Renal cortex interstitium (tissue), 15 donors: ENCODE measurements at places on chromosomes 16 and 17. TPM values are rescaled to one million over a fixed set of nuclear protein-coding genes. Genes with fewer than 3 reads are reported as not detected.

- no peak for DNase-seq
Observed at GRCh38 chr17:81108220-81108619, 57.1 kb upstream of the PVALEF start.

GRCh38 chr16:69108905-69109252 is 3.4 kb downstream of the HAS3 start:
- DNase-seq = no peak

- no peak for DNase-seq
Observed at GRCh38 chr16:50306287-50306686, 39.9 kb downstream of the ADCY7 start.

GRCh38 chr16:81905277-81905676 is 106.0 kb downstream of the SDR42E1 start:
- no peak for DNase-seq

- no peak for DNase-seq
Observed at GRCh38 chr17:43790311-43790940, 10.2 kb downstream of the CFAP97D1 start.

DNA sequence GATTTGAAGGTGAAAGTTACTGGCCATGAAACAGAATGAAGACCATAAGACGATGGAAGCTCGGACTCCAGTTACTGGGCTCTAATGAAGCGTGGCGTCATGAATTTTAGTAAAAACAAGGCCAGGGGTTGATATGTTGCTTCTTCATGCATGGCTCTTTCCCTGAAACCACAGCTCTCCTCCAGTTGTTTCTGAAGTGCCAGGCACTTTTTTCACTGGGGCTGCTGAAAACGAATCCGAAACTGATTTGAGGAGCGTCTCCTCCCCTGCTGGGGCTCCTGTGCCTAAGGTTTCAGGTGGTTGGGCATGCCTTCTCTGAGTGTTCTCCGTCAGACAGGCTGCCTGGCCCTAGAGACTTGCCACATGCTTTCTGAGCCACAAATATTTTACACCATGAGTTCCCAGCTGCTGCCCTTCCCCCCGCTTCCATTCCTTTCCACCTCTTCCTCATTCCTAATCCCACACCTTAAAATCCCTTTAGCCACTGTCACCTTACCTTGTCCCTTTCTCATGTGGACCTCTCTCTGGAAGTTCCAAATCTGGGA is 3.7 kb upstream of the MYL4 start:
- DNase-seq = peak; percentile 33

DNA sequence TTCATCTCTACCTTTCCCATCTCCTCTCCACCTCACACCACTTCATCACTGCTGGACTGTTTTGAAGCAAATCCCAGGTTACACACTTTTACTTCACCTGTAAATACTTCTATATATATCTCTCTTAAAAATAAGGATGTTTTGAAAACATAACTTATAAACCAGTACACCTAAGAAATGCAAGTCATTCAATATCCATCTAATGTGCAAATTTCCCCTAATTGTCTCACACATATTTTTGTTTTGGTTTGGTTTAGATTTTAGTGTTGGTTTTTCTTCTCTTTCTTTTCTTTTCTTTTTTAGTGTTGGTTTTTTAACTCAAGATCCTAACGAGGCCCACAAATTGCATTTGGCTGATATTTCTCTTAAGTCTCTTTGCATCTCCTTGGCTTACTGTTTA is 17.9 kb upstream of the ZNF19 start:
- DNase-seq = no peak

DNA sequence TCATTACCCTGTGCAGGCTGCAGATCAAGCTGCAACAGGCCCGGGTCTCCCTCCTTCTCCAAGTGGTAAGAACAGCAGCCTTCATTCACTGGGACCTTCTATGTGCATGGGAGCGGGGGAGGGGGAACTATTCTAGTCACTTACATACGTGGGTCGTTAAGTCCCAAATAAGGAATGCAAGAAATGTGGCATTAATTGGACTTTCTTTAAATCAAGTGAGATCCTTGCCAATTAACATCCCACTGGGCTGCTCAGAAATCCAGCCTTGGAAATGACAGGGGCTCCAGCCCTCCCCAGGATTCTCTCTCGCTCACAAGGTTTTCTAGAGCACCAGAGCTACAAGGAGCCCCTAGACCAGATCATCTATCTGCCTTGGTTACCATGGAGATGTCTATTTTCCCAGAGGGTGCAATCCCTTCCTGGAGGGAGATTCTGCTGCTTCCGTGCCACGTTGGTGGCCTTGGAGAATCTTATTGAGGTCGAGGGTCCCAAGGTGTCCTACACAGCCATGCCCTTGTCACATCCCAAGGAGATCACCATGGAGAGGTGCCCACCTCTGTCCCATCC is 5.2 kb upstream of the EIF1 start:
- DNase-seq = no peak

GRCh38 chr17:11122908-11123307 is 118.1 kb upstream of the SHISA6 start:
- DNase-seq = no peak

DNA sequence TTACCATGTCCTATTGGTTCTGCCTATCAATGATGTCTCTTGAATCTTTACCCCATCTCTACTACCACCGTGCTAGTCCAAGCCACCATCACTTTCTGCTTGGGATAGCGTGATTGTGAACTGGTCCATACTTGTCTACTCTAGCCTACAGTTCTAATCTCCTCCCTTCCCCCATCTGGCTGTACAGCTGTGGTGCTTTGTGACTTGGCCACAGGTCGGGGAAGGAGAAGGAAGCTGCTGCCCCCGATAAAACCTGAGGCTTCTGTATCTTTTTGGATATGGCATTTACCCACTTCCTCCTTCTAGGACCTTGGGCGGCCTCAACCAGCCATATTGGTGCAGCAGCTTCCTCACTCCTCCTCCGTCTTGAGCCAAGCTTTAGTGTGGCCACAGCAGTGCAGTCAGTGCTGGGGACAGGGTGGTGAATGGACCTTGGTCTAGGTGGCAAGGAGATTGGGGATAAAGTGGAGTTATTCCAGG is 314 bp upstream of the ITGA2B start:
- no peak for DNase-seq

GRCh38 chr16:55571191-55571897 is 4.9 kb downstream of the CAPNS2 start:
- DNase-seq = no peak

The FLCN gene
- polyA plus RNA-seq = 27.1 TPM

The TSPAN10 gene
- 1.5 TPM for polyA plus RNA-seq

The SPNS2 gene
- polyA plus RNA-seq = 22.3 TPM

The SULT1A4 gene
- polyA plus RNA-seq = 14.5 TPM

The KRTAP4-1 gene
- polyA plus RNA-seq = not detected

The CAVIN1 gene
- polyA plus RNA-seq = 62.5 TPM
